GM12891 (cell line): ENCODE measurements at places on chromosomes 1 and 21.

DNA sequence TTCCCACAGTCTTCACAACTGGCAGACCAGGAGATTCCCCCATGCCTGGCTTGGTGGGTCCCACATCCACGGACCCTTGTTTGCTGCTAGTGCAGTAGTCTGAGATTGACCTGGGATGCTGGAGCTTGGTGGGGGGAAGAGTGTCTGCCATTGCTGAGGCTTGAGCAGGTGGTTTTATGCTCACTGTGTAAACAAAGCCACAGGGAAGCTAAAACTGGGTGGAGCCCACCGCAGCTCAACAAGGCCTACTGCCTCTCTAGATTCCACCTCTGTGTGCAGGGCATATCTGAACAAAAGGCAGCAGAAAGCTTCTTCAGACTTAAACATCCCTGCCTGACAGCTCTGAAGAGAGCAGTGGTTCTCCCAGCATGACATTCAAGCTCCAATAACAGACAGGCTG is 177.3 kb upstream of the ETV3 start:
- no peak for DNase-seq

- DNase-seq, result no peak
Measured at GRCh38 chr1:234619071-234619480, 9.1 kb upstream of the IRF2BP2 start.

DNA sequence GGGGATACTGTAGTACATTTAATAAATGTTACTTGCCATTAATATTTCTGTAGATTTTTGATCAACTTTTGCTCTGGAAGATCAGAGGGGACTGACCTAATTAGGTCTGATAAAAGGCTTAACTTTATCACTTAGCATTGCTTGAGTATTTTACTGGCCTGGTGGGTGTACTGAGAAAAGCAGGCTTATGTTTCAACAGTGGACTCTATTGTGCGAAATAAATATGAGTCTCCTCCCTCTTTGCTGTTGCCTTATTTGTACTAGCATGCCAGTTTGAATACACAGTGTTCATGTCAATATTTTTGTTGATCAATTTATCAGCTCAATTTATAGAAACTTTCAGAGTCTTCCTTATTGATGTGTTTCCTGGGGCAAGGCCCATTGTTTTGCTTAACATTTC is 49.1 kb downstream of the EBNA1BP2 start:
- no peak for DNase-seq

GRCh38 chr1:61070054-61070453 is 12.3 kb upstream of the NFIA start:
- DNase-seq, result no peak
